ENCODE measurements at places on chromosomes 16 and 17.

DNA sequence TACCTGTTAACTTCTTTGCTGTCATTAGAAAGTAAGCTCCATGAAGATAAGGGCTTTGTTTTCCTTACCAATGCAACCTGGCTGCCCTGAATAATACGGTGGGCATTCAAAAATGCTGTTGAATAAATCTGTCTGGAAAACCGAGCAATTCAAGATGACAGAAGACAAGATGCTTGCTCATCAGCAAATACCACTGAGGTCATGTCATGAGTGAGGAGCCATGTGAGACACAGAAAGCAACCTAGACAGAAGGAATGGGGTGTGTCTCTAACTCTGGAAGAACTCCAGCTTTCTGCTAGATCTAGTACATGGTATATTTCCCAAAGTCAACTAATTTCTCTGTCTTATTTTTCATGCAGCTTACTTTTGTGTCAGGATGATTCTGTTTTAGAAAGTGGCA, 64.2 kb downstream of the STH start:
- no peak for DNase-seq

- DNase-seq = peak; percentile 12
Measured at GRCh38 chr17:32266389-32267301, 1.0 kb downstream of the RHBDL3 start.

- no peak for DNase-seq
Measured at GRCh38 chr17:83170571-83171260, 91.3 kb downstream of the METRNL start.

- DNase-seq = no peak
Measured at GRCh38 chr17:4949321-4950074, 1.2 kb upstream of the PFN1 start.

DNA sequence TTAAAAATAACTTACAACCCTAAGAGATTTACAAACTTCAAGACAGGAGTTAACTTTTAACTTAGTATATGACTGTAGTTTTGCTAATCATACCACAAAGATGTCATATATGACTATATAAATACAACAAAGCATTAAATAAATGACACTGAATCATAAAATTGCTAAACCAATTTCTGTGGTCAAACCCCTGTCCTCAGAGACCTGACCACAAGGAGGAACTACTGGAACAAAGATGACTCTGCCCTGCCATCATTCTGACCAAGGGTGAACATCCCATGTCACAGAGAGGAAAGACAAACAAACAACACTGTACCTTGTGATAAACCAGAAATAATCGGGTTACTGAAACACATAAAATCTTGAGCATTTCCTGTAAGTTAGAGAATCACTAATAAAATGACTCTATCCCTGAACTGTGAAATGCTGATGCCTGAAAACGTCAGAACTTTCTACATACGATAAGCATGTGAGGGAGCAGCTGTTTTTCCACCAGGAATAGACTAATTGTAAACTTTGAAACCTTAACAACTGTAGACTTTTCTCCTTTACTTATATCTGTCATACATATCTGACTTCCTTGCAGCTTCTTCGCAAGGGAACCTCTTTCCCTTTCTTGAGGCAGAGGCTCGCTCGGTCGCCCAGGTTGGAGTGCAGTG, 47.9 kb downstream of the WDR59 start:
- DNase-seq = no peak

DNA sequence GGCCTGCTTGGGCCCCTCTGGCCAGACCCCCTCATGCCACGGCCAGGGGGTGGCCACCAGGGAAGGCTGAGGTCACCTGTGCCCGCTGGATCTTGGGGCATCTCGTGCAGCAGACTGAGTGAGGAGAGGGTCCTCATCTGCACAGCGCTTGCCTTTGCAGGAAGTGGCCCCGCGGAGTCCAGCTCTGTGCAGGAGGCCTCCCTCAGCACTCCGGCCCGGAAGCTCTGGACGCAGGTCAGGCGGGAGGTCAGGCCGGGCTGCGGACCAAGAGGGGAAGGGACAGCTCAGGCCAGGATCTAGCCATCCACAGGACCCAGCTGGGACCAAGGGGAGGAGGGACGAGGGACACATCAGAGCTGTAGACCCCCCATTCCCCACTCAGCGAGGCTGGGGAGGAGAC, 72.4 kb downstream of the LITAF start:
- no peak for DNase-seq

GRCh38 chr17:81101614-81102306, 63.5 kb upstream of the PVALEF start:
- peak; percentile 74 for DNase-seq

- DNase-seq = no peak
Measured at GRCh38 chr16:13660807-13661206, 259.1 kb upstream of the ERCC4 start.

DNA sequence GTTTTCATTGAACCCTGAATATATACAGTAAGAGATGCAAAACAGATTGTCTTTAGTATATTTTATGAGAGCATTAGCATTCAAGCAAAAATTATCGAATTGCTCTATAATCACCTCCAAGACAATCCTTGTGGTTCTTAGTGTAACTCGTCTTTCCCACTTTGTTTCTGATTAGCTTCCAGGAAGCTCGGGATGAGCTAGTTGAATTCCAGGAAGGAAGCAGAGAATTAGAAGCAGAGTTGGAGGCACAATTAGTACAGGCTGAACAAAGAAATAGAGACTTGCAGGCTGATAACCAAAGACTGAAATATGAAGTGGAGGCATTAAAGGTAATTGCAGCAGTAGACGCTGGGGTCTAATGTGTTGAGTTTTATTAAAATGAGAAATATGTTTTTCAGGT, 9.9 kb downstream of the NDEL1 start:
- DNase-seq = no peak

- no peak for DNase-seq
Measured at GRCh38 chr17:74964988-74965622, 7.5 kb downstream of the HID1 start.

DNA sequence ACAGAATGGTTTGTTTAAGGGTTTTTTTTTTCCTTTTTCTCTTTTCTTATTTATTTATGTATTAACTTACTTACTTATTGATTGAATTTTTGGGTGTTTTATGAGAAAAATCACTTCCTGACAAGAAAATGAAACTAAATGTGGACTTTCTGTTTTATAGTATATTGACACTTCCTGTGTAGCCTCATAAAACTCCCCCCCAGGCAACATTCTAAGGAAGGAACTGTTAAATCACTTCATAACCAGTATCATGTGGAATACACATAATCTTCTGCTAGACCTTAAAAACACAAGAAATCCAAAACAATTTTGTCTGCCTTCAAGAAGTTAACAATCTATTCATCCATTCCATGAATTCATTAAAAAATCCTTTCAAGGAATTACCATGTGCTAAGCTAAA, 164.1 kb upstream of the TOM1L1 start:
- no peak for DNase-seq

- no peak for DNase-seq
Measured at GRCh38 chr17:54891176-54891821, 9.4 kb upstream of the TOM1L1 start.

GRCh38 chr16:83939266-83939855, 13.7 kb upstream of the OSGIN1 start:
- no peak for DNase-seq

- no peak for DNase-seq
Measured at GRCh38 chr17:40061609-40062038, 1.1 kb upstream of the THRA start.

- no peak for DNase-seq
Measured at GRCh38 chr17:56795221-56795865, 38.4 kb downstream of the C17orf67 start.

- DNase-seq = no peak
Measured at GRCh38 chr16:68893710-68894705, 50.7 kb downstream of the TANGO6 start.
